ENCODE measurements at places on chromosomes 16 and 17. TPM values are rescaled to one million over a fixed set of nuclear protein-coding genes. Genes with fewer than 3 reads are reported as not detected.

NOS2 gene
- polyA plus RNA-seq = not detected

DNA sequence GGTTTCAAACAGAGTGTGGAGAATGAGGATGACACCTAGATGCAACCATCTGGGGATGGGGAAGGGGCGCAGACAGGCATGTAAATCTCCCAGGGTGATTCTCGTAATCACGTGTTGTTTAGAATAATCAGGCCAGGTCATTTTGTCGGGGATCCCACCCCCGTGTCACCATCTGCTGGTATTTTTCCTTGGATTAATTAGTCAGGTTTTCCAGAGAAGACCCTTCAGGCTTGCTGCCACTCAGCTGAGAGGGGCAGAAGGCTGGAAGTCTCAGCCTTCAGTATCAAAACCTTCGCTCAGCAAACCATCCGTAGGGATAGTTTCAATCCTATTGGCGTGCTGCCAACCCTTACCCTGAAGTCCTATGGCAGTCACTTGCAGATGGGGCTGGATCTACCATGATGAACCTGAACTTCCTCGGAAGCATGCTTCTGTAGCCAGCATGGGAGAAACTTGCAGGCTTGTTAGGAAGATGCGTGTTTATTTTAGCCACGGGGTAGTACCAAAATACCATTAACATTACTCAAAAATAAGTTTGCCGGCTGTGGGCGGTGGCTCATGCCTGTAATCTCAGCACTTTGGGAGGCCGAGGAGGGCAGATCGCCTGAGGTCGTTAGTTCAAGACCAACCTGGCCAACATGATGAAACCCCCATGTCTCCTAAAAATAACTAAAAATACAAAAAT, 7.5 kb upstream of the ADCY9 start:
- no peaks in the 10 kb centered on the region for H3K4me1 ChIP-seq
- no peak for DNase-seq
- H3K27me3 ChIP-seq = no peaks in the 10 kb centered on the region
- no peak overlapping the region for H3K4me3 ChIP-seq
- H3K27ac ChIP-seq = no peak overlapping the region
- H3K36me3 ChIP-seq = no peaks in the 10 kb centered on the region

RASL10B gene
- 4.3 TPM for polyA plus RNA-seq

APRT gene
- 178 TPM for polyA plus RNA-seq

GRCh38 chr16:56482683-56483236, 31.4 kb downstream of the OGFOD1 start:
- peaks cover 65% of the 10 kb centered on the region for H3K36me3 ChIP-seq
- no peak for DNase-seq
- no peak overlapping the region for H3K4me3 ChIP-seq
- H3K27me3 ChIP-seq = no peaks in the 10 kb centered on the region

DNA sequence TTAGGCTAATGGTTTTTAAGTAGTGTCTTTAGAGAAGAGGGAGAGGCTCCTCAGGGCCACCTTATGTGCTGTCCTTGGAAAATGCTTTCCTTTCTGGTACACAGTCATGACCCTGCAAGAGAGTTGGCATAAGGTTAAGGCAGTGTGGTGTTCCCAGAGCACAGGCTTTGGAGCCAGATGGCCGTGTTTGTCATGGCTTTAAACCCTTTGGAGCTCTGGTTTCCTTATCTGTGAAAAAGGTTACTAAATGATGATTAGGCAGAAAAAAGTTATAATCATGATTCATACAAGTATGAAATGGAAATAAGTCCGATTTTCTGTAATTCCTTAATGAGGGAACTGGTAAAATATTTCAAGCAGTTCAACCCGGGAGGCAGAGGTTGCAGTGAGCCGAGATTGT, 13.2 kb downstream of the UTP4 start:
- no peak overlapping the region for H3K4me3 ChIP-seq
- peaks cover 40% of the 10 kb centered on the region for H3K36me3 ChIP-seq
- H3K27me3 ChIP-seq = no peaks in the 10 kb centered on the region
- H3K27ac ChIP-seq = no peak overlapping the region
- DNase-seq = no peak
- no peaks in the 10 kb centered on the region for H3K4me1 ChIP-seq

TBC1D3B gene
- polyA plus RNA-seq = 2.0 TPM

DNA sequence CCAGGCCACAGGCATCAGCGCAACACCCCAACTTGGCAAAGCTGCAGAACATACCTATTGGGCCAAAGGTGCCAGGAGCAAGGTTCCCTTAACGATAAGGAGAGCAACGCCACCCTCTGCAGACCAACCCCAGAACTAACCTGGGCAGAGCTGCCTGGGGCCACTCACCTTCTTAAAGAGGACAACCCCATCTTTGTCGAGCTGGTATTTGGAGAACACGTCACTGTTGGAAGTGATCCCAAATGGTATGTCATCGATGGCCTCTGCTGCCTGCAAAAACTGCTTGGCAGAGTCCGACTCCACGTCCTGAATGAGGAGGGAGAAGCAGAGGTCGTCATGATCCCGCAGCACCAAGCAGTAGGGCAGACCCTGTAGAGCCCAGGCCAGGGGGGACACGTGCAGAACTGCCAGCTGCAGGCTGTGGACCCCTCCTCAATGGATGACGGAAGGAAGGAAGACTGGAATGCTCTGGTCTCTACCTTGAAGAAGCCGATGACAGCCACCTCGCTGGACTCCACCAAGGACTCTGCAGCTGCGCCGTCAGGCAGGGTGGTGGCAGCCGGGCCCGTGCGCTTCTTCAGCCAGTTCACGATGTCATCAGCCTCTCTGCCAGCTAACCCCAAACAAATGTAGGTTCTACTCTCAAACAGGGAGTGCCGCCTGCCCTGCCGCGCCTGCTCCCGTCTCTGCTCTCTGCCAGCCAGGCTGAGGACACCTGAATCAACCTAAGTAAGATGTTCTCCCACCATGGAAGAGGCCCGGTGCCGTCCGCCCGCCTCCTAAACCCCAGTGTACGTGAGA, 5.2 kb downstream of the P4HB start:
- no peaks in the 10 kb centered on the region for H3K27me3 ChIP-seq
- DNase-seq = peak; percentile 39
- H3K27ac ChIP-seq = no peak overlapping the region

DNA sequence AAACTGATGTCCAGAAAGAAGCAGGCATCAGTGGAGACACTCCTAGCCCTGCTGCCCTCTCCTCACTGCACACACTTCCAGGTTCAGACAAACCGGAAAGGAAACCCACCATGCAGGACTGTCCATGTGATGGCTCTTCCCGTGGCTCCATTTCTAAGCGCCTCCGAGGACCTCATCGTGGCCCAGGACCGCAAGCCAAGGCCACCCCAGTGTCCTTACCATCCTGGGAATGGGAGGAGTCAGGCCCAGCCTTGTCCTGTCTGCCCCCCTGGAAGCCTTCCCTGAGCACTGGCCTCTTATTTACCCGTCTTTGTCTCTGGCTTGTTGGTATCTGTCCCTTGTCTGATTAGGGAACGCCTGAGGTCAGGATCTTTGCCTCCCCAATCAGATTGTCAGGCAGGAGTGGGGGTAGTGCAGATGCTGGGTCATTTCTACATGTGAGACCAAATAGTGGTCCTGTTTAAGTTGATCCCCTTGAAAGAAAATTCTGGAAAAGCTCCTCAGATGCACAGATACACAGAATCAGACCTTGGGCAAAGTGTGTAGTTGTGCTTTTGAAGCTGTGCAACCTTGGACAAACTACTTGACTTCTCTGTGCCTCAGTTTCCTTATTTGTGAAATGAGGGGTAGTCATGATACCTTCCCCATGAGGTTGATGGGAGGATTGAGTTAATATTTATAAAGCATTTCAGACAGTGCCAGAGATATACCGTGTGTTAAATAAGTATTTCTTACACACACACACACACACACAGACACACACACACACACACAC, 744 bp downstream of the TAC4 start:
- H3K36me3 ChIP-seq = no peaks in the 10 kb centered on the region
- H3K4me3 ChIP-seq = no peak overlapping the region
- no peaks in the 10 kb centered on the region for H3K27me3 ChIP-seq
- no peak overlapping the region for H3K27ac ChIP-seq

TBC1D3G gene
- polyA plus RNA-seq = not detected

DNA sequence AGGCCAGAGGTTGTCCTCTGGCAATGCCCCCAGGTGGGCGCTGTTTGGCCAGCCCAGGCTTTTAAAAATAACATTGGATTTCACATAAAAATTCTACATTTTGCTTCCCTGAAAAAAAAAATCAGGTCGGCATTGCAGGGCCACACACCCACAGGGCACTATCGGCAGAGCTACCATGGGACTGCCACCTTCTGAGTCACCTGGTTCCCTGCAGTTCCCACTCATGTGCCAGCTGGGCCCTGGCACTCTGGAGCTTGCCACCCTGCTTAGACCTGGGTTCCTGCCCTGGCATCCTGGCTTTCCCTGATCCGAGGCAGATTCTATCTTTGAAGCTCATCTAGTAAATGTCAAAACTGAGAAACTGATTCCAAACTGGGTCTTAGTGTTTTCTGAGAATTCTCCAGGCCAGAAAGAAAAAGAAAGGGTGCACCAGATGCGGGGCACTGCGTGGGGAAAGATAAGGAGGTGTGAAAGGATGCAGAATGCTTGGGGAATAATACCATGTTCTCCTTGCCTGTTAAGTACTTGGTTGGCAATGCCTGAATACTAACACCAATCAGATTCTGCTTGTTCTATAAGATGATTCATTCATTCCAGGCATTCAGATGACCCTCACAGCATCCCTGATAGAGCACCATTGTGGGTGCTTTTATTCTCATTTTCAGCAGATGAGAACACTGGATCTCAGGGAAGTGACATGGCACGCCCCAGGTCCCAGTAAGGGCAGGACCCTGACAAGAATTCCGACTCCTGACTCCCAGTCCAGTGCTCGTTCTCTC, 51.8 kb downstream of the RAI1 start:
- H3K27ac ChIP-seq = peak overlapping the region; percentile 62
- H3K27me3 ChIP-seq = no peaks in the 10 kb centered on the region
- DNase-seq = no peak
- H3K4me3 ChIP-seq = no peak overlapping the region
- no peaks in the 10 kb centered on the region for H3K36me3 ChIP-seq

SLFN12 gene
- 5.6 TPM for polyA plus RNA-seq

MYCBPAP gene
- polyA plus RNA-seq = 2.4 TPM

CCL8 gene
- not detected for polyA plus RNA-seq

MEIOB gene
- not detected for polyA plus RNA-seq

DNA sequence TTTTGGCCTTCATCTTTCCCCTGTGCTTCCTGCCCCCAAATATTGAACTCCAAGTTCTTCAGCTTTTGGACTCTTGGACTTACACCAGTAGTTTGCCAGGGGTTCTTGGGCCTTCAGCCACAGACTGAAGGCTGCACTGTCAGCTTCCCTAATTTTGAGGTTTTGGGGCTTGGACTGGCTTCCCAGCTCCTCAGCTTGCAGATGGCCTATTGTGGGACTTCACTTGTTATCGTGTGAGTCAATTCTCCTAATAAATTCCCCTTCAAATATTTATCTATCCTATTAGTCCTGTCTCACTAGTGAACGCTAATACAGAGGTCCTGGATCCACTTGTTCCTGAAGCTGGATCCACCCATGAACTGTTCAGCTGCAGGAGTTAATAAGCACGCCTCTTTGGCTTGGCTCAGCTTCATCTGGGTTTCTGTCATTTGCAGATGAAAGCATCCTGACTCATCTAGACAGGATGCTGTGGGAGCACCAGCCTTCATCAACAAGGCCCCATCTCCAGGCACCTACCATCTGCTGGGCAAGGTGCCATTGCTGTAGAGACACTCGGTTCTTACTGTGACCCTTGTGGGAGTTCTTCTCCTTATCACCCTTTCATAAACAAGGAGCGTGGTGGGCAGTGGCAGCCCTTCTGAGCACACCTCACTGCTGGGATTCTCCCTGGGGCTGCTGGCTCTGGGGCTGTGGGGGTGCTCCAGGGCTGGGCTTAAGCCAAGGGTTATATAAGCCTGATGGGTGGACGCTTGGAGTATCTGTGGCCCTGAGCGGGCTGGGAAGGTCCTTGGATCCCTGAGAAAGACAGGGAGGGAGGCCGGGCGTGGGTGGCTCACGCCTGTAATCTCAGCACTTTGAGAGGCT, 23.1 kb downstream of the LAT start:
- no peak overlapping the region for H3K4me3 ChIP-seq
- no peaks in the 10 kb centered on the region for H3K4me1 ChIP-seq
- no peak for DNase-seq
- H3K36me3 ChIP-seq = no peaks in the 10 kb centered on the region
- H3K27ac ChIP-seq = no peak overlapping the region

DNA sequence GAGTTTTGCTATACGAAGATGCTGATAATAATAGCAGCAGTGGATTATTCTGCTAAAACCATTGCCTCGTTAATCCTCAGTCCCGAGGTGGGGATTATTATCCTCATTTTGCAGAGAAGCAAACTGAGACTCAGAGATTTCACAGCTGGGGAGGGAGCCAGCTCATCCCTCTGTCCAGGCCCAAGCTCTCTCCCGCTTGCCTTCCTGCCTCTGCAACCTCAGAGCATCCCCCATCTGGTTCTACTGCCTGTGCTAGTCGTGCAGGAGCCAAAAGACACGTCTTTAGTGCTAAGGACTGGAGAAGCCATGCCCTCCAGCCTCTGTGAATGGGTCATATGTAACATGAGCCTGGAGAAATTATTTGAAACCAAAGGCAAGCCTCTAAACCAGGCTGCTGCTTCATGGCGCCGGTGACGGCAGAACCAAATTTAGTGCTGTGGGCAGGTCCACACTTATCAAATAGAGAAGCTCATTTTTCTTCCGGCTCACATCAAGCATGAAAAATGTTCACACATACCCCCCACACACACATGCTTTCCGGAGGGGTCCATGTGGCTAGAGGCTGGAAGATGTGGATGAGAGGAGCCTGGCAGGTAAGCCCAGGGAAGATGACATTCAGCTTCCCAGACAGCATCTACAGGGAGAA, 13.5 kb downstream of the MAPT start:
- DNase-seq = no peak
- no peak overlapping the region for H3K4me3 ChIP-seq
- peaks cover 28% of the 10 kb centered on the region for H3K27me3 ChIP-seq
- H3K27ac ChIP-seq = no peak overlapping the region
- H3K4me1 ChIP-seq = no peaks in the 10 kb centered on the region

RAB11FIP4 gene
- polyA plus RNA-seq = 9.4 TPM

PRSS21 gene
- not detected for polyA plus RNA-seq

MGAT5B gene
- polyA plus RNA-seq = 13.8 TPM

DNA sequence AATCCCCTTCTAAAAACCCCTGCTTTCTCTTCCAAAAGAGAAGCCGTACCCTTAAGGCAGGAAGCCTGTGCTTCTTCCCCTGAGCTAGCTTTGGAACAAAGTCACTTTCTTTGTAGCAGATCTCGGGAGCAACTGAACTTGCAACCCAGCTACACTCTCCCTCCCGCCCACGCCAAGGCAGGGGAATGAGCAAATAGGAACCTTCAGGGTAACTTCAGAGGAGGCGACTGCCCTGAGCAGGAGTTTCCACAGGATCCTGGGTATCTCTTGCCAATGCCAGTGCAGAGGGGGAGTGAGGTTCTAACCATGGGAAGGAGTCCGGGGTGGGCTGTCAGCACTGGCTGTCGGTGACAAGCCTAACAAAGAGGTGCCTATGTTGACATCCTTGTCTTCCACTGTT, 5.9 kb upstream of the PIRT start:
- H3K27ac ChIP-seq = no peak overlapping the region
- DNase-seq = peak; percentile 12
- H3K4me3 ChIP-seq = no peak overlapping the region
- H3K27me3 ChIP-seq = no peaks in the 10 kb centered on the region

OSGIN1 gene
- 4.8 TPM for polyA plus RNA-seq
